ENCODE measurements at places on chromosomes 7 and 10.

- no peak for DNase-seq
These were observed 138.5 kb downstream of the SEMA3A start for GRCh38 chr7:84055904-84056605.

DNA sequence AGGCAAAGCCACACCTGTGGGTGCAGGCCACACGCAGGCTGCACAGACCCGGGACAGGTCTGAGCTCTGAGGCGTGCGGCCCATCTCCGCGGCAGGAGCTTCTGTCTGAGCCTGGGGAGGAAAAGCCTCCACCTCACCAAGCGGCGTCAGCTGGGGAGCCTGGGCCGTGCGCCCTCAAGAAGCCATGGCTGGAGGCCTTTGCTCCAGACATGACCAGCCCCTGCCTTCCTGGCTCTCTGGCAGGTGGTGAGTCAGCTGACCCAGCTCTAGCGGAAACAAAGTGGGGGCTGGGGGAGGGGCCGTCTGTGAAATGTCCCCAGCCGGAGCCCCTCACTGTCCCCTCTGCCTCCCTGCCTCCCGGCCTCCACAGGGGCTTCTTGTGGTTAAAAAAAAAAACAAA is 12.5 kb downstream of the GPER1 start:
- no peak for DNase-seq

GRCh38 chr7:44755698-44756627 is 7.3 kb downstream of the ZMIZ2 start:
- DNase-seq, result no peak

DNA sequence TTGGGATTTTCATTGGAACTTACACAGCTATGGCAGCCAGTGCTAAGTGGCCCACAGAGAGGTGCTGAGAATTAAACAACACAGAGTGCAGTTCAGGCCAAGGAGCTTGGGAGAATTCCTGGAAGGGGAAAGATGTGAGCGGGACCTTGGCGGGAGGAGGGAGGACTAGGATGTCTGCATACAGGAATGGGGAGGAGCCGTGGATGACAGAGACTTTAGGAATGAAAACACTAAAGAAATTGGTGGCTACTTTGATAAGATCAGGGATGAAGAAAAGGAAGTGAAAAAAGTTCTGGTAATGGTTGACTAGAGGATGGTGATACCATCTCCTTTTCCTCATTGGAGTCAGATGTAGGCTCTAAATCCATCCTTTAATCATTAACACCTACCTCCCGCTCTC is 234.2 kb upstream of the FZD8 start:
- no peak for DNase-seq

DNA sequence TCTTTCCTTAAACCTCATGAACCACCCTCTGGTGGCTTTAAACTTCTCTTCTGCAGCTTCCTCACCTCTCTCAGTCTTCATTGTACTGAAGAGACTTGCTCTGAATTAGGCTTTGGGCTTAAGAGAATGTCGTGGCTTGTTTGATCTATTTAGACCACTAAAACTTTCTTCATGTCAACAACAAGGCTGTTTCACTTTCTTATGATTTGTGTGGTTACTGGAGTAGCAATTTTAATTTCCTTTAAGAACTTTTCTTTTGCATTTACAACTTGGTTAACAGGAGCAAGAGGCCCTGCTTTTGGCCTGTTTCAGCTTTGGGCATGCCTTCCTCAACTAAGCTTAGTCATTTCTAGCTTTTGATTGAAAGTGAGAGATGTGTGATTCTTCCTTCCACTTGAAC is 38.1 kb upstream of the CDHR3 start:
- DNase-seq, result no peak

DNA sequence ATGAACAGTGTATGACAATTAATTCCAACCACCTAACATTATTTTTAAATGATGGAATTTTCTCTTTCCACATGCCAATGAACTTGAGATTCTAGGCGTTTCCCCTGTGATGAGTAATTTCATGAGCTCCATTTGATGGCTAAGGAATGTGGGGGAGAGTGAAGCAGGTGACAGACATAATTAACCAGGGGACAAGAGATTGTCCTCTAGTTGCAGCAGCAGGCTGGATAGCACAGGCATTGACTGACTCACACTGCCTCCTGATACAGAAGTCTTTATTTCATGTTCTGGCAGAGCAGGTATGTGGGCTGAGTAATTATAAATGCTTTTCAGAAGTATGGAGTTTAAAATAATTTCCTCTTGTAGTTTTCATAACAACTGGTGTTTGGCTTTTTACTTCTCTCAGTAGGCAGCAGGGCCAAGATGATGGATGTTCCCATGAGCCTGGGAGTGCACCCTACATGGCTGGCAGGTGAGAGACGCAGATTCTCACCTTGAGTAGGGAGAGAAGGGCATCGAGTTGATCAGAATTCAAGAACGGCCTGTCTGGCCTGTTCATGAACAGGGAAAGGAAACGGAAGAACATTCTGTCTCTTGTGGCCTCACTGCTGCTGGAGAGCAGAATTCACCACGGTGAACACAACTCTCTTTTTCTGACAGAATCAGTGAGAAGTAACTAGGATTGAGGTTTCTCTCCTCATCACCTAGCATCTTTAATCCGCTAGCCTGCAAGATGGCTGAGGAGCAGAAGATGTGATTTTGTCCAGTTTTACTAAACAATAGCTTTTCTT is 118.8 kb downstream of the AOAH start:
- DNase-seq, result no peak

- DNase-seq, result no peak
These were observed 609.4 kb upstream of the PCDH15 start for GRCh38 chr10:55410415-55410885.

Data from stimulated activated CD4-positive, alpha-beta T cell treated with anti-CD3 and anti-CD28 coated beads, TNF-alpha, amount 100 ng/mL, for 4 hours (primary cell).